Fibroblast of pulmonary artery (primary cell): ENCODE measurements at places on chromosomes 5 and 9.

DNA sequence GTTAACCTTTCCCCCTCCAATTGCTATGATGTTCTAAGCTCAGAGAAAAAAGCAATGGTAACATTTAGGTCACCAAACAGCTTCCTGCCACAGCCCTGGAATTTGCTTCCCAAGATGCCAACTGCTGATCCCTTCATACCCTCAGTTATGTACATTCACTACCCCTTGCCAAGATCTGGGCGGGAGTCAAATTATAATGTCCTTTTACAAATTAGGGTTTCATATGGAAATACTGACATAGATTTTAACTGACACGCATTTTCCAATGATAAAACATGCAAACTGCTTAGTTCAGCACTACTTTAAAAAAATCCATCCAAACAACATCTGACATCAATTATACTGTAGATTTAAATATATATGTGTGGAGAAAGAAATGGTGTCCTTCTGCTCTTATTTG is 5.0 kb downstream of the LOX start:
- no peak for DNase-seq

- DNase-seq, result no peak
These were observed 436.7 kb downstream of the CTNND2 start for GRCh38 chr5:11467588-11467987.

DNA sequence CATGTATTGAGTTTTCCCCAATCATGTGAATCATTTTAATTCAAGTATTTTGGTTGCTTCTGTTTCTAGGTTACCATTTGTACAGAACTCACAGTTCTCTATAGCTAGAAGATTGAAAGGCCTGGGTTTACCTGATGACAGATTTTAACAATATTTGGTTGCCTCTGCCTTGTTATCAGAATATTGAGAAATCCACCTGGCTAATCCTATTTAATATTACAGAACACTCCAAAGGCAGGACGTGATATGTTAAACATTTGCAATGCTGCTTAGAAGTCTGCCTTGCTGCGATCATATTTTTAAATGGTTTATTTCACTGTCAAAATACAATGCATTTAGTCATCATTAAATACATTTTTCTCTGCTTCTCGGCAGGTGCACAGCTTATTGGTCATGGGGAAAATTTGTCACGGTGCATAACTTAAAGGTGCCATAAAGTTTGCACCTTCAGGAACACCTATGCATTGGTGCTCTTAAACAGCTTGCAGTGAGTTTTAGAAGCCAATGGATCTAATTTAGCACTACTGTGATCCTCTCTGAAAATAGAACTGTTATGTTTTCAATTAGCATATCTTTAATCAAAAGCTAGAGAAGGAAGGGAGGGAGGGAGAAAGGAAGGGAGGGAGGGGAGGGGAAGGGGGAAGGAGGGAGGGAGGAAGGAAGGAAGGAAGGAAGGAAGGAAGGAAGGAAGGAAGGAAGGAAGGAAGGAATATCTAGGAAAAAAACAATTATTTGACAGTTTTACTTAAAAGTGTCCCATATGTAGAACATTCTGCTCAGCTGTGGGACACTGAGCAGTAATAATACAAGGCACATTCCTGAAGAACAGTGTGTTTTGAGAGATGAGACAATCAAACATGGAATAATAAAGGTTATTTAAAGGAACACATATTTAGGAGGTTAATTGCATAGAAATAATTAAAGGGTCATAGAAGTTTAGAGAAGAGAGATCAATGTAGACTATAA is 15.5 kb upstream of the DAPK1 start:
- DNase-seq, result no peak

DNA sequence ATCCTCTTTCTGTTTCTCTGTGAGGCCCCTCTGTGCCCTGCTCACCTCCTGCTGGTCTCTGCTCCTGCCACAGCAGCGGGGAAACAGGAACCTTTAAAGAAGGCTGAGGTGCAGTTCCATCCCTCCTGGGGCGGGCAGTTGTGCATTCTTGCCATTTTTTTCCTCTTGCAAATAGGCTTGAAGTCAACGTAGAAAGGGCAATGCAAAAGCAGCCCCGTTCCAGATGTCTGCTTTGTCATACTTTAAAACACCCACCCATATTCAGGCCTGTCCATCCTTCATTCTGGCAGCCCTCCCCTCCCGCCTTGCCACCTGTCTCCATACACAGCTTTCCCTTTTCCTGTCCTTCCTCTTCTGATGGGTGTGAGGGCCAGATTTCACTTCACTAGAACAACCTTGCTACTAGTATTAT is 65.4 kb upstream of the KLF9 start:
- DNase-seq, result peak; percentile 89

GRCh38 chr5:74538206-74538661 is 102.3 kb downstream of the ENC1 start:
- peak; percentile 94 for DNase-seq
